Activated T-helper 1 cell treated with anti-CD3 and anti-CD28 coated beads, Interleukin-2, amount 50 U/mL, for 16 hours (primary cell): ENCODE measurements at places on chromosomes 2 and 18.

DNA sequence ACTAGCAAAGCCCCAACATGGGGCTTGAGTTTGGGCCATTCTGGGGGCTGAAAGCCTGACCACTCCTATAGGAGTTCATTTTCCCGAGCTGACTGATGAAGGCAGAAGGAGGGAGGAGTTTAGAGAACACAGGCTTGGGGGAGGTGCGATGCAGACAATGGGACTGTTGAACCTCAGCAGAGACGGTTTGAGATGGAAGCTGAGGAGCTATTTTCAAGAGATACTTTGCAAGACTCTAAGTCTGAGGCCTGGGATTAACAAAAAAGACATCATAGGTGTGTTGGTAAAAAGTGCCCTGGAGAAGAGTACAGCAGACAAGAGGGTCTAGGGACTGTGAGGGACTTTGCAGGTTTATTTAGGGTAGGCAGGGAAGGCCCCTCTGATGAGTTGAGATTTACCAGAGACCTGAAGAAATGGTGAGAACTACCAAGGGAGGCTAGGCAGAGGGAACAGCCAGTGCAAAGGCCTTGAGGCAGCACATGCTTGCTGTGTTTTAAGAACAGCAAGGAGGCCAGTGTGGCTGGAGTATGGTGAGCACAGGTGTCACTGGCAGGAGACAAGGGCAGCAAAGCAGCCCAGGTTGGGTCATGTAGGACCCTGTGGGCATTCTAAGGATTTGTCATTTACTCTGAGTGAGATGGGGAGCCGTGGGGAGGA, 31.6 kb downstream of the PCBP1 start:
- no peak for DNase-seq

DNA sequence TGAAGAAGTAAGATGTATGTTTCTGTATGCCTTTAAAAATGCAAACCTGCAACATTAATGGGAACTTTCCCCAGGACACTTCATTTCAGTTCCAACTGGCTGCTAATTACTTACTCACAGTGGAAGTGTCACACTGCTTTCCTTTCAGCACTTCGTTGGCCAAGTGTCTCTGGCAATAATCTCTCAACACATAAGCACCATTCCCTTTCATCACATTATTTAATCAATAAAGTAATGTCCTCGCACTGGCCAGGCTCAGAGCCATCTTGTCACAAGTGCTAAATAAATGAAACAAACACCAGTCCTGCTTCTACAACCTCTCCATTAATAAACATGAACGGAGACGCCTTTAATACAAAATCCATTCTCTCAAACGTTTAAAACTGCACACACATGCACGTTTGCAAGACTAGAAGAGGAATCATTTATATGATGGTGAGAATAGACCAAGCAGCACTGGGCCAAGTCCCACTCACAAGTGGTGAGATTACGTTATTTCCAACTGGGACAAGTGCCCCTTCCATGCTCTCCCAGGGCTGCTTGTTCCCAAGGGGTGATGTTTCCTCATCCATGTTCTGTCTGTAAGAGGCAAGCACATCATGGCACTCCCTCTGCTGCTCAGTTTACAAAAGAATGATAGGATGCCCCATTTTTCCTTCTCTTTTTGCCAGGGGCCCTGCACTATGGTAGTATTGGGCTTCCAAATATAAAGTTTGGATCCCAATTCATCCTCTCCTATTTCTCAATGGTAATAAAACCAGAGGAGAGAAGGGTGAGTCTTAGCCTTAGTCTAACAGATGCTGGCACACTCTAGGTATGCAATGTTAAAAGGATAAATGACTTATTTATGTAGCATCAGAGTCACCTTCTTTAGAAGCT, 56.8 kb upstream of the ETAA1 start:
- no peak for DNase-seq

- no peak for DNase-seq
Observed at GRCh38 chr2:241535871-241536655, 22.5 kb upstream of the BOK start.

DNA sequence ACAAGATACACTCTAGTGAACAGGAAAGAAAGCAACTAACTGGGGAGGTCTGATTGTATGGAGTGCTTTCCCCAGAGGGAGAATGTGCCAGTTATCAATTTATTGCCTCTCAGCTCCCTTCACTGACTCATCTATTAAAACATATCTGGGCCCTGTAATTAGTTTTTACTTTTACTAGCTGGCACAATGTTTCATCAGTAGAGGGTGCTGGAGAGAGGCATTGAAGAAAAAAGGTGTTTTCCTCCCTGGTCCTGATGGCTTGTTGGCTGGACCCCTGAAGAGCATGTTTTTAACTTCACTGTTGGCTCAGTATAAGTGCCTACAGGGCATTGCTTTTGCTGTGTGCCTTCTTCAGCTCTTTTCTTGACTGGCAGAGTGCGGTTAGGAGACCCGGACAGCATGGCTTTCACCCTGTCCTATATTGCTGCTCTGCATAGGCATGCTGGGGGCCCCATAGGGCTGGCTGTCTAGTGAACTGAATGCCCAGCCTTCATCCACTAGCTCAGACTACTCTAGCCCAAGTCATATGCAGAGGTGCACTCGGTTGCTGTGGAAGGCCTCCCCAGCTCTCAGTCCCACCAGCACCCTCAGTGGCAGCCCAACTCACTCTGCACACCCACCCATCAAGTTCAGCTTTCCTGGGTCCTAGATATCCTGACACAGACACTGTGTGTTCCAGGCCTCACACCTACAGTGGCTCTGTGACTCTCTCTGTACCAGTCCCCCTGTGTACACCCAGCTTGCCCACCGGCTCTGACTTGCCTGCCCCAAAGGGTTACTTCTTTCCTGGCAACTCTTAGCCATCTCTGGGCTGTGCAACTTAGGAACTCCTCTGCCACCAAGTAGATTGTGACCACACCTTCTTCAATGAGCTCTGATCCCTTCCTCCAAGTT, 62.3 kb upstream of the ACYP2 start:
- no peak for DNase-seq

- no peak for DNase-seq
Observed at GRCh38 chr2:237742614-237743013, 56.0 kb upstream of the RBM44 start.
